ENCODE measurements at places on chromosomes 2 and 18.

- DNase-seq = no peak
These were observed 1.2 kb upstream of the HAAO start for GRCh38 chr2:42793334-42794270.

DNA sequence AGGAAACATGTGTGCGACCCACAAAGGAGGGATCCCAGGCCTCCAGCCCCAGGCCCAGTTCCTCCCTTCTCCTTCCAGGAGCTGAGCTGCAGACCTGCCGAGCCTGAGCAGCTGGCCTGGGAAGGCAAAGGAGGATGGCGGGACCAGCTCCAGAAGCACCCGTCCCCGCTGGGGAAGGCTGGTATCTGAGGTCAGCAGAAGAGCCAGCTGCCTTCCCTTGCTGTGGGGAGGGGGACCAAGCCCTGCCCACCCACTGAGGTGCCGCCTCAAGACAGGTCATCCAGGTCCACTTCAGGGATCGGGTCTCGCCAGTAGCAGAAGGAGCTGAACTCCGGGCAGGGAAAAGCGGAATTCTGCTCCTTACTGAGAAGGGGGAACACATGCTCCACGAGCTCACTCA lies 73.2 kb downstream of the EMILIN2 start:
- no peak for DNase-seq

DNA sequence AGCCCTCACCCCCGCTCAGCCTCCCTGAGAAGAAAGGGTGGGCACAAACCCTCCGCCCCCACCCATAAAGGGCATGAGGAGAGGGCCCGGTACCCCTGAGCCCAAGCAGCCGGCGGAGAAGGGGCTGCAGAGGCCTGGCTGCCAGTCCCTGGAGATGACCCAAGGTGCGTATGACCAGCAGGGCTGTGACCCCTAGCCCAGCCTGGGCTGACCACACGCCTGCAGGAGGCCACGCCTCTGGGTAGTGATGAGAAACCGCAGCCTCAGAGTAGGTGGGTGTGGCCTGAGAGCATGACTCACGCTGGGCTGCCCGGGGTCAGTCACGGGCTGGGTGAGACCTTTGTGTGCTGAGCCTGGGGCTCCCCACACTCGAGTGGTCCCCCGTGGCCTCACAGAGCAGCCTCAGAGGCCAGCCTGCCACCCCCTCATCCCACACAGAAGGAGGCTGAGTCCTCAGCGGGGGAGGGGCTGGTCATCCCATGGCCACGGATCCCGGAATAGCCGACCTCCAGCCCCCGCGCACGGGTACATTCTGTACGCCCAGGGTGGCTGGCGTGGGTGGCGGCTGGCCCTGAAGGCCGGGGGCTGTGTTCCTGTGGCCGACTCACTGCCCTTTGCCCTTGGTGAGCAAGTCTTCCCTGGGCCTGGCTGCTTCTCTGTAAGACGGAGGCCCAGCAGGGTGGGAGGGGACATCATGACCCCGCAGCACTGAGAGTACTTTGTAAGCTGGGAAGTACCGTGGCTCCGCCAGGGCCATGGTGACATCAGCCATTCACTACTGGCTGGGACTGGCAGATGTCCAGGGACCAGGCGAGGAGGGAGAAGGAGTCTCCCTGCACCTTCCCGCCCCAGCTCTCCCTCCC lies 110.8 kb upstream of the OTOS start:
- no peak for DNase-seq

DNA sequence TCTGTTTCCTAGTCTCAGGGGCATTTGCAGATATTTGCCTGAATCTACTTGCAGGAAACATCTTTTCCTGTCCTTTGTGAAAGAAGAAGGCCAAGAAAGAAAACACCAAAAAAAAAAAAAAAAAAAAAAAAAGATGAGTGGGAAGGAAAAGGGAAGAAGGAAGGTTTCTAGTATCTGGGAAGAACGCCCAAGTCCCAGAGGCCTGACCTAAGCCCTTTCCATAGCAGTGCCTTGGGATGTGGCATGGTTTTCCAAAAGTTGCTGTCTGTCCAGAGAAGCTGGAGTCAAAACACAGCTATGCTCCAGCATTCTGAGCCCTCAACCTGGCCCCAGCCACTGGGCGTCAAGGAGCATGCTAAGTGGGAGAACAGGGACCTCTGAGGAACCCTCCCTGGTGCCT lies 123.5 kb downstream of the INHBB start:
- no peak for DNase-seq

DNA sequence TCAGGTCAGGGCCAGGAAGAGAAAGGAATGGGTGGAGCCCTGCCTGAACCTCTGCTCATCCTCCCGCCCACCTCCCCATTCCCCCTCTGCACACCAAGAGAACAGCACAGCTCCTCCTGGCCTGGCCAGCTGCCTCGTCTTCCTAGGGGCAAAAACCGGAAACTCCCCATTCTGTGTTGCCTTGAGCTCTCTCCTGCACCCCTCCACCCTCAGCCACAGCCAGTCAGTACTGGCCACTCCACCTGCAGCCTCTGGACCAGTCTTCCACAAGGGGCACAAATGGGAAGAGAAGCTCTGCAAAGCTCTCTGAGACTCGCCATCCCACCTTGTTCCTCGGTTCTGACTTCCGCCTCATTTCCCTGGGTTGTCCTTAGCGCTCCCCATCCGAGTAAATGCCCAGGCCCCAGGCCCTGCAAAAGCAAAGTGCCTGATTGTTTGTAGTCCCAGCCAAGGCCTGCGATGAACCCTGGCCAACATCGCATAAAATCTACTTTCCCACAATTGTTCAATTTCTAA lies 39.3 kb upstream of the SLC35G4 start:
- no peak for DNase-seq

DNA sequence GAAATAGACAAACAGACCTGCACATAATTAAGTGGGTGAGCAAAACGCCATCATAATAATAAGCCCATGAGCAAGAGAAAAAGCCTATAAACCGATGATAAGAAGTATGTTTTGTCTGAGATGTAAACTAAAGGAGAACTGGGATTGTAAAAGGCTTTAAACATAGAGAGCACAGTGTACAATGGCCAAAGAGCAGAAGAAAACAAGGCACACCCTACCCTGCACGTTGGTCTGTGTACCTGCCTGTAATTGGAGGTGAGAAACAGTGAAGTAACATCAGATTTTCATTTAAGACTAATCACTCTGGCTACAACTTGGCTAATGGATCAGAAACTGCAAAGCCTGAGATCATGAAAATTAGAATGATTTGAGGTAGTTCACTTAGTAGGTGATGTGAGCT lies 1094.7 kb upstream of the GYPC start:
- DNase-seq = no peak

- DNase-seq = no peak
These were observed 239.4 kb upstream of the LYPD1 start for GRCh38 chr2:132909427-132909826.

DNA sequence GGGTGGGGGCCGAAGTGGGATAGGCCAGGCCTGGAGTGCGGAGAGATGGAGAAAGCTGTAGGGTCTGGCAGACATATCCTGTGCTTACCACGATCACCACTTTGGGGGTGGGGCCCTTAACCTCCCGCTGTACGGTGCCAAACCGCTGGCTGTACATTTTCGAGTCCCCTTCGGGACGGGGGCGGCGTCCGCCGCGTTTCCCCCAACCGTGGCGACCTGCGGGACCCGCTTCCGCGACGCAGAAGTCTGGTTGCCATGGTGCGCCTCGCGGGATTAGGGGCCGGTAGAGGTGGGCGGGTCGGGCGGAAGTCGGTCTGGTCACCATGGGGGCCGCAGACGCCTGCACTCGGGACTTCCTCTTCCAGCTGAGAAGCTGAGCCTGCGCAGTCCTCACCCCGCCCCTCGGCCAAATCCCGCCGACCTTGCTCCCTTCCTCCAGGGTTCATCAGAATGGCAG lies at the start of gene CFAP53:
Gene CFAP53, minus strand, starts transcription at position 248 of the 457 bp plus-strand sequence. Its CDS starts 91 bp downstream, at position 157.
- no peak for DNase-seq

- no peak for DNase-seq
These were observed 7.3 kb downstream of the CLHC1 start for GRCh38 chr2:55224761-55225261.

- no peak for DNase-seq
These were observed 1.2 kb upstream of the CYP20A1 start for GRCh38 chr2:203237346-203238238.

- DNase-seq = no peak
These were observed 1114.5 kb downstream of the DSC3 start for GRCh38 chr18:29928081-29928480.

GRCh38 chr2:241686324-241686649 lies 328 bp downstream of the DTYMK start:
- no peak for DNase-seq

DNA sequence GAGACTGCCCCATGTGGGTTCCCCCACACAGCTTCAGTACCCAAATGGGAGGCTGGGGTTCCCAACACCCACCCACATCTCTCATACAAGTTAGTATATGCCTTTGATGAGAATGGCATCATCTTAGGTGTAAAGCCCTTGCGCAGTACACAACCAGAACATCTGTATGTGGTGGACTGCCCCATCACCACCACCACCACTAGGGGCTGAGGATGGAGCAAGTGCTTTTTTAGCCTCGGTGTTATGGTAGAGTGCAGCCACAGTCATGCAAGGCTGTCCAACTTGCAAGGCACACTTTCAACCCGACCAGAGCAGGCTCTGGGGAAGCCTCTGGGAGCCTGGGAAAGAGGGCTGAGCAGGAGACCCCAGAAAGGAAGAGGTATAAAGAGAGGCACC lies 241.2 kb downstream of the TFCP2L1 start:
- no peak for DNase-seq

GRCh38 chr2:222228054-222228453 lies 70.7 kb downstream of the PAX3 start:
- no peak for DNase-seq

GRCh38 chr18:48771641-48772375 lies 179.0 kb downstream of the SMAD7 start:
- no peak for DNase-seq

DNA sequence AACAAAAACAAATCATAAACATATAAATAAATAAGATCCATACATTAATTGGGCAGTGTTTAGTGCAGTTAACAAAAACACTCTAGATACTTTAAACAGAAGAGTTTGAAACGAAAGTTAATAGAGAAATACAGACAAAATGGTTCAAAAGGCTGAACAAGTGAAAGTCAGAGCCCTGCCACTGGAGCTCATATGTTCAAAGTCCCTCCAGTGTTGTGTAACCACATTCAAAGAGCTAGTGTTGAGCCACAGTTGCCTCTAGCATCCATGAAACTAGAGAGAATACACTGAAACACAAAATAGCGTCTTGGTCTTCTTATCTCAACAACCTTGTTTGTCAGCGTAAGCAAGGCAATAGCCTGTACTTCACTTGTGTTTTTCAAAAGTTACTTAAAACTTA lies 1309.8 kb upstream of the NRXN1 start:
- no peak for DNase-seq

GRCh38 chr2:32688541-32688940 lies 60.7 kb downstream of the TTC27 start:
- no peak for DNase-seq

- DNase-seq = no peak
These were observed 59.8 kb upstream of the PELI1 start for GRCh38 chr2:64203858-64204632.
